ENCODE measurements at places on chromosomes 16 and 17.

- DNase-seq = no peak
These were observed 26.7 kb downstream of the ABCC3 start for GRCh38 chr17:50661348-50661747.

GRCh38 chr17:7219812-7220592 is at the start of the genes ACADVL and DLG4:
ACADVL (plus strand) TSS chr17:7219938; CDS start chr17:7219985, 47 bp downstream.
DLG4 (minus strand) TSS chr17:7219836.
- peak; percentile 74 for DNase-seq

- peak; percentile 73 for DNase-seq
These were observed 1.0 kb upstream of the HEXIM2 start for GRCh38 chr17:45160447-45161287.

- no peak for DNase-seq
These were observed 27.1 kb upstream of the JPH3 start for GRCh38 chr16:87575027-87575804.

DNA sequence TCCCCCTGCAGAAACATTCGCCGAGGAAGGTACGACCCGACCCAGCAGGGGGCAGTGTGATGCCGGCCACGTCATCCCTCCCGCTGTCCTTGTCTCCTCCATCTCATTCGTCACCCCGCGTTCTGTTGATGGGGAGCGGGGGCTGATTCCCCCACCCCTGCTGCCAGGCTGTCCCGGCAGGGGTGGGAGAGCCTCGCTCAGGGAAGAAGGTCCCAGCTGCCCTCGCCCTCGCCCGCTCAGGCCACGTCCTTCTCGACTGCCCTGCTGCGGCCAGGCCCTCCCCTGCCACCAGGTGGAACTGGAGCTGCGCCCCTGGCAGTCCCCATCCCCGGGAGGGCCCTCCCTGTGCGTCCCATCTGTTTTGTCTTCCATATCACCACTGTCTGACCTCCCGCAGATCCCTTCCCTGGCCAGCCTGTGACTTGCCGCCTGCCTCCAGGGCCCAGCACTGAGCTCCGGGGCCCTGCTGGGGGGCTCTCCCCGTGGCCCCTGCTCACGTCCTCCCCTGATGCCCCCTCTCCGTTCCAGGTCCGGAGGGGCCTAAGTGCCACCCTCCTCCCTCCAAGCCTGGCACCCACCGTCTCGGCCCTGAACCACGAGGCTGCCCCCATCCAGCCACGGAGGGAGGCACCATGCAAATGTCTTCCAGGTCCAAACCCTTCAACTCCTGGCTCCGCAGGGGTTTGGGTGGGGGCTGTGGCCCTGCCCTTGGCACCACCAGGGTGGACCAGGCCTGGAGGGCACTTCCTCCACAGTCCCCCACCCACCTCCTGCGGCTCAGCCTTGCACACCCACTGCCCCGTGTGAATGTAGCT is 20.6 kb downstream of the ADAM11 start:
- peak; percentile 82 for DNase-seq

DNA sequence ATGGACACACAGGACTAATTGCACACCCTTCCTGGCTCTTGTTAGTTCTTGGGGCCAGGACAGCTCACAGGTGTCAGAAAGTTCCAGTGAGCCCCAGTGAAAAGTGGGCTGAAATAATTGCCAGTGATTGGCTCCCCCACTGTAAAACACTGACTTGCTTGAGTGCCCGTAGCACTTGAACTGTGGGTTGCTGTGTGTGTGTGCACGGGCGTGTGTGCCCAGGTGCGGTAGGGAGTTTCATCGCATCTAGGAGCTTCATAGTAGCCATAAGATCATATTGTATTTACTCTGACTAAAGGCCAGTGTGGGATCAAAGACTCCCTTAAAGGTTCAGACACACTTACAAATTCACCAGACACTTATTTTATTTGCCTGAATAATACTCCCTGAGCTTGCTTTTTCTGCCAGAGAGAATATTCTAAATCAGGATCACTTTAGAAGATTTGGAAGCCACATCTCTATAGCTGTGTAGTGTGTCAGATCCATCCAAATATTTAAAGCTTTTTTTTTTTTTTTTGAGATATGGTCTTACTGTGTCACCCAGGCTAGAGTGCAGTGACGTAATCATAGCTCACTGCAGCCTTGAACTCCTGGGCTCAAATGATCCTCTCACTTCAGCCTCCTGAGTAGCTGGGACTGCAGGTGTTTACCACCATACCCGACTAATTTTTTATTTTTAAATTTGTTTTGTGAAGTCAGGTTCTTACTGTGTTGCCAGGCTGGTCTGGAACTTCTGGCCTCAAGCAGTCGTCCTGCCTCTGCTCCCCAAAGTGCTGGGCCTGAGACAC is 11.4 kb downstream of the UNK start:
- DNase-seq = no peak

DNA sequence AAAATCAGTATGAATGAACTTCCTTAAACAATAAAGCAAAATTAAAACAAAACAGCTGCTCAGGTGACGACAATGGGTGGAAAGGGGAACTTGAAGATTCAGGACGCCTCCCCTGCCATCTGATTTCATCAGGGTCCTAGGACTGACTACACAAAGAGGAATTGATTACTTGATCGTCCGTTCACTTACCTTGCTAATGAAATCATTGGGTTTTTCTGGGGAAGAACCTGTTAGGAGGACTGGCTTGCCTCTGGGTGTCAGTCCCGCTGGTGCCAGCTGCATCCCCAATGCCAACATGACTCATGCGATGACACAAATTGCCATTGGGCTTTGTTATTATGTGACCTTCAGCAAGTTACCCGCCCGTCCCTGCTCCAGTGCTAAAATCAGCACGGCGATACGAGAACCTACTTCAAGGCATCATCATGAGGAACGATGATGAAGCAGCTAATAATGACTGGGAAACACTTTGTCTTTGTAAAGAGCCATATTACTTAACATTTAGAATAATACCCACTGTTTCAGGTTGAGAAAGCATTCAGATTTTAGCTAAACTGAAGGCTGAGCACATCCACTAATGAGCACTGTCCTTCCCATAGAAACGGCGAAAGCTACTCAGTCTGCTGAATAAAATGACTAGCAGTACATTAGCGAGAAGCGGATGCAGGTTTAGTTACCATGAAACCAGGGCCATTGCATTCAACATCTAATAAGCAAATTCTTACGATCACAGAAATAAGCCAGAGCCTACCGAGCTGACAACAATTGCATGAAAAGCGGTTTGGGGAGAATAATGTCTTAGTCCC is 139.4 kb downstream of the ZFHX3 start:
- no peak for DNase-seq

All from nucleus accumbens (tissue), 56 donors.